Activated CD4-positive, alpha-beta T cell treated with anti-CD3 and anti-CD28 coated beads, Interleukin-2, amount 10 ng/mL, durations not matched to agents 24 days and 14 days (primary cell): ENCODE measurements at places on chromosomes 12 and 14. TPM values are rescaled to one million over a fixed set of nuclear protein-coding genes. Genes with fewer than 3 reads are reported as not detected.

Gene SLC7A7
- 0.40 TPM in 1 of 2 replicates, not detected in the other for total RNA-seq

Gene C12orf60
- total RNA-seq = 2.2 and 3.0 TPM in 2 replicates

Gene TAS2R19
- total RNA-seq = 2.9 and 3.9 TPM in 2 replicates

Gene SOAT2
- not detected in 2 replicates for total RNA-seq

Gene KCTD10
- total RNA-seq = 47.5 and 48.5 TPM in 2 replicates

Gene RNASE3
- total RNA-seq = not detected in 2 replicates

Gene GUCY2C
- not detected in 2 replicates for total RNA-seq

Gene CCDC177
- total RNA-seq = 0.05 TPM in 1 of 2 replicates, not detected in the other

Gene DPY19L2
- total RNA-seq = 0.61 and 0.80 TPM in 2 replicates

Gene RSRC2
- total RNA-seq = 99.7 and 101 TPM in 2 replicates

Gene SPX
- total RNA-seq = 0.59 and 1.0 TPM in 2 replicates

Gene CMA1
- not detected in 2 replicates for total RNA-seq

Gene FGF6
- total RNA-seq = not detected in 2 replicates

Gene DCN
- not detected in 2 replicates for total RNA-seq

Gene KCNK13
- not detected in 2 replicates for total RNA-seq

Gene SYCP3
- total RNA-seq = 0.44 and 0.50 TPM in 2 replicates

Gene TAS2R46
- 1.3 and 2.2 TPM in 2 replicates for total RNA-seq

Gene GALNT6
- 10.7 and 12.8 TPM in 2 replicates for total RNA-seq

Gene LIN7A
- total RNA-seq = 0.31 and 0.51 TPM in 2 replicates

Gene SDR9C7
- not detected in 2 replicates for total RNA-seq

Gene TMEM121
- total RNA-seq = 9.1 and 10.3 TPM in 2 replicates

Gene KCNC2
- not detected in 2 replicates for total RNA-seq

Gene IFT81
- 1.5 and 1.6 TPM in 2 replicates for total RNA-seq

Gene FAM177A1
- 37.9 and 41.6 TPM in 2 replicates for total RNA-seq

Gene PTPRQ
- not detected in 2 replicates for total RNA-seq

Gene CLEC7A
- total RNA-seq = not detected in 2 replicates

Gene TIGAR
- 13.4 TPM in 2 replicates for total RNA-seq

Gene OR4K2
- total RNA-seq = not detected in 2 replicates

Gene FANCM
- 16.5 and 21.0 TPM in 2 replicates for total RNA-seq
